Uterus (tissue), 4 donors: ENCODE measurements at places on chromosomes 4 and X. TPM values are rescaled to one million over a fixed set of nuclear protein-coding genes. Genes with fewer than 3 reads are reported as not detected.
A peak's percentile ranks its signal among the peaks of the same experiment; 100 is the strongest.

- H3K4me1 ChIP-seq = no peaks in the 10 kb centered on the region
- DNase-seq = no peak
- no peak overlapping the region for H3K4me3 ChIP-seq
- no peak overlapping the region for H3K27ac ChIP-seq
- no peaks in the 10 kb centered on the region for H3K36me3 ChIP-seq
- H3K27me3 ChIP-seq = no peaks in the 10 kb centered on the region
Observed at GRCh38 chr4:13166214-13166613, 317.9 kb downstream of the RAB28 start.

DNA sequence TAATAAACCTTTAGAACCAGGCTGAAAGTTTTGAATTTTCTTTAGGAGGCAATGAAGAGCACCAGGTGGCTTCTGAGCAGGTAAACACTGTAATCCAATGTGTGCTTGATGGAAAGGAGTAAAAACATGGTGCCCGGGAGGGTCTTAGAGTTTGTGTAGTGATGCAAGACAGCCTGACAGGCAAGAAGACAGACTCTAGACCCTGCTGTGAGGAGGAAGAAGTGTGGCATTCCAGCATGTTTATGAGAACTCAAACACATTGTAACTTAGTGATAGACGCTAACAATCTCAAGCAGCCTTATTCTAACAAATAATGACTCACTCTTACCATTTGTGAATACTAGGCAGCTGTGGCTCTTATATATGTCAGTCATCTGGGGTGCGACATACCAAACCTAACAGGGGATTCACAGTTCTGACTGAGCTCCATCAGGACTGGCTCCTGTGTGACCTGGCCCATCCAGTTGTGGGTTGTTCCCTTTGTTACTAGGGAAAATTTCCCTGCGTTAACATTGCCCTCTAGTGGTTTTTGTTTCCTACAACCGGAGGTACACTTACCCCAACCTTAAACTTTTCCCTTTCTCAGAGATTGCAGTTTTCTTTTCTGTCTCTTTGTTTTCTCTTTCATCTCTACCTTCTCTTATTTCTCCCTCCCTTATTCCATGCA lies 53.8 kb downstream of the VSIG4 start:
- H3K27ac ChIP-seq = no peak overlapping the region
- H3K4me1 ChIP-seq = no peaks in the 10 kb centered on the region
- no peak overlapping the region for H3K4me3 ChIP-seq

PRDM5 gene
- total RNA-seq = 37.6 TPM

DNA sequence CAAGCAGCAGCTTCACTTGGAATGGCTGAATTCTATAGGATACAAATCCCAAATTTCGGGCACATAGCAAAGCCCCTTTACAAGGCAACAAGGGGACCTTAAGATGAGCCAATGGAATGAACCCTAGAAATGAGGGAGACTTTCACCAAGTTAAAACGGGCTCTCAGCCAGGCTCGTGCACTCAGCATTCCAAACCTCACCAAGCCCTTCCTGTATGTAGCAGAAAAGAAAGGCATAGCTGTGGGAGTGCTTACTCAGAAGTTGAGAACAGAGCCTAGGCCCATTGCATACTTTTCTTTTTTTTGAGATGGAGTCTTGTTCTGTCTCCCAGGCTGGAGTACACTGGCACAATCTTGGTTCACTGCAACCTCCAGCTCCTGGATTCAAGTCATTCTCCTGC lies 10.8 kb upstream of the HERC5 start:
- H3K27ac ChIP-seq = no peak overlapping the region
- no peaks in the 10 kb centered on the region for H3K4me1 ChIP-seq
- DNase-seq = no peak
- H3K4me3 ChIP-seq = no peak overlapping the region

- DNase-seq = peak; percentile 18
- no peaks in the 10 kb centered on the region for H3K4me1 ChIP-seq
- H3K4me3 ChIP-seq = peak overlapping the region; percentile 84
- H3K36me3 ChIP-seq = no peaks in the 10 kb centered on the region
- H3K27me3 ChIP-seq = no peaks in the 10 kb centered on the region
Observed at GRCh38 chr4:74933562-74934015, 673 bp downstream of the PARM1 start.

DNA sequence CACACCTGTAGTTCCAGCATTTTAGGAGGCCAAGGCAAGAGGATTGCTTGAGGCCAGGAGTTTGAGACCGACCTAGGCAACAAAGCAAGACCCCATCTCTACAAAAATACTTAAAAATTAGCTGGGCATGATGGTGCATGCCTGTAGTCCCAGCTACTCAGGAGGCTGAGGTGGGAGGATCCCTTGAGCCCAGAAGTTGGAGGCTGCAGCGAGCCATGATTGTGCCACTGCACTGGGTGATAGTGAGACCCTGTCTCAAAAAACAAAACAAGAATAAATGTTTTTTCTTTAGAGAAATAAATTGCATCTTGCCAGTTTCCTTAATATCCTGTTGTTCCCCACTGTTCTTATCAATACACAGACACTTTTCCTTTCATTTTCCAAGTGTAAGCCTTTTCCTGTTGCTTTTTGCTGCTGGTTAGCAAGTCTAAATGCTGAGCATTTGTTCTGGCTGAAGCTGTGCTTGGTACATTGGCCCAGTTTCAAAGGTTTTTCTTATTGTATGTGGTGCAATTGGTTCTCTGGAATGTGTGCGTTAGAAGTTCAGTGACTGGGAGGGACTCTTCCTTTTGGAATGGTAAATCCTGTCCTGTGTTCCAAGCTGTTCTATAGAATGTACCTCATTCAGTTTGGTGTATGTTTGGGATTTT lies 98.2 kb downstream of the AFF1 start:
- H3K36me3 ChIP-seq = no peaks in the 10 kb centered on the region
- no peak for DNase-seq
- peaks cover 43% of the 10 kb centered on the region for H3K4me1 ChIP-seq
- H3K27me3 ChIP-seq = no peaks in the 10 kb centered on the region
- H3K27ac ChIP-seq = peak overlapping the region; percentile 99

HNRNPD gene
- 119 TPM for total RNA-seq

DNA sequence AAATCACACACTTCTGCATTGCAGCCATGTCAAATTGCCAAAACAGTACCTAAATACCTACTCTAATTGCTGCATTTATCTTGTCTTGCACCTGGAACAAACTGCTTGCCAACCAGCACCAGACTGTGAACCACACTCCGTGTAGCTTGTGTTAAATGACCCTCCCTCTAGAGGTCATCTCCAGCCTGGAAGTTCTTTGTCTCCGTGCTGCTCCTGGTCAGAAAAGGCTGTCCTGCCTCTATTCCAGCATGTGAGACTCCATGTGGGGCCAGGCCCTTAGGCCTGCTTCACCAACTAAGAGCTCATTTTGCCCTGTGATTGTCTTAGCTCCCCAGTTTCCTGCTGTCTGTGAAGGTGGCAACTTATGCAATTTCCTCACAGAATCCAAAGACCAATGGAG lies 28.3 kb downstream of the CNGA2 start:
- H3K27me3 ChIP-seq = no peaks in the 10 kb centered on the region
- no peak overlapping the region for H3K4me3 ChIP-seq
- H3K36me3 ChIP-seq = no peaks in the 10 kb centered on the region
- DNase-seq = no peak
- no peak overlapping the region for H3K27ac ChIP-seq

DNA sequence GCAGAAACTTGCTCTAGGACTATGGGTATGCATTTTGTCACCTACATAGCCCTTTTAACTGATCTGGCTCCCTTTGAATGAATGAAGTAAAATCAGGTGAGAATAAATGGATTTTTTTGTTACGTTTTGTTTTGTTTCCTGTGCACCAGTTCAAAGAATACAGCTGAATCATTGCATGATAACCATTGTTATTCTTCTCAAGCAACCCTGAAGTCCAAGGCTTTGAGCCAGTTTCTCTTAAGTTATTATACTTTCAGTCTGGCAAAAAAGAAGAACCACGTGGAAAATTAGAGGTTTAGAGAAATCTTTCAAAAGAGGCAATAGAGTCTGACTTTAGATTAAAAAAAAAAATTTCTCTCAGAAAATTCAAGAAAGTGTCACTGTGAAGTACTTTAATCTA lies 398.6 kb upstream of the TECRL start:
- no peaks in the 10 kb centered on the region for H3K27me3 ChIP-seq
- no peaks in the 10 kb centered on the region for H3K4me1 ChIP-seq
- H3K27ac ChIP-seq = no peak overlapping the region
- no peak for DNase-seq
- no peak overlapping the region for H3K4me3 ChIP-seq

DNA sequence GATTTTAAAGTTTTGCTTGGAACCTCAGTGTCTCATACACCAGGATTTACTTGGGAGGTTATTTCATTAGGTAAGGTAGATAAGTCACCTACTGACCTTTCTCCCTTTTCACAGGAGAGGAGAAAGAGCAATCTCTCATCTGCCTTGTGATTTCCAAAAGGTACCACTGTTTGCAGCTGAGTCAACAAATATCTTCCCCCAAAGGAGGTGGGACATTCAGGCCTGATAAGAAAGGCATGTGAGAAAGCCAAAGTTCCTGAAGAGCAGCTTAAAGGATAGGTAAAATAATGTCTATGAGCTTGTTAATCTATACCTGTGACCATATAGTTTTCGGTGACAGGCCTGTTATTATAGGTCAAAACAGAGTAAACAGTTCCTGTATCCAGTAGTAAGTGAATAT lies 45.0 kb downstream of the FAM47B start:
- H3K4me3 ChIP-seq = no peak overlapping the region
- no peak for DNase-seq

POF1B gene
- total RNA-seq = 1.6 TPM

DNA sequence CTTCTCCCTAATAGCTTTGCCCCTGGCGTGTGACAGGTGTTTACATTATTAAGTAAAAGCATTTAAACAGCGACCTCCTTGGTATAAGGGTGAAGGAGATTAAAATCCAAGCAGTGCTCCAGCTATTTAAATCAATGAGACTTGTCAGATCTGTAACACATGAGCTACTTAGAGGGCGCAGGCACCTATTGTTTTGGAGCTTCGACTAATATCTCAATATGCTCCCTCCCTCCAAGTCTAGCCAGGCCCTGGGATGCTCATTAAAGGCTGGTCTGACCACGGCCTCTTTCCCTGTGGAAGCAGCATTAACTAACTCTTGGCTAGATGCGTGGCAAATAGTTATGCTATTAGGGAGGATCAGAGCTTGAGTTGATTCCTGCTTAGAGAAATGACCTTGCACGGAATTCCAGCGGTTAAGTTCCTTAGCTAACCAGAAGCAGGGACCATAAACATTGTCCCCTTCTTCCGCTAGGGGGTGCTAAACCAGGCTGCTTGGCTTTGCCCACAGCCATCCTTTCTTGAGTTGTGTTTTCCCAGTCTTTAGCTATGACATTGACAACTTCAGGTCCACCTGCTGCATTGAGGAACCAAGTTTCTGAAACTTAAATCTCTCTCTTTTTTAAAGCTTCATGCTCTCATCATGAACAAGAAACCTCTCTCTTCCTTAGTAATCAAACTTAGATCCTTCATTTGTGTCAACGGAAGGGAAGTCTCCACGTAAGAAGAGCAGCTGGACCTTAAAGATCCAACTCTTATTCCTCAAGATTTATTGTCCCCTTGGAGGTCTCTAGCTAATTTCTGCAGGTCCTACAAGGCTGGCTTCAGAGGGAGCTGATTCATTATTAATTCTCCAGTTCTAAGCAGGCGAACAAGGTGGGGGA lies 80.7 kb upstream of the IGFBP7 start:
- no peak overlapping the region for H3K27ac ChIP-seq
- no peak overlapping the region for H3K4me3 ChIP-seq
- no peak for DNase-seq
- H3K4me1 ChIP-seq = peaks cover 5% of the 10 kb centered on the region

SPIN2A gene
- not detected for total RNA-seq

DNA sequence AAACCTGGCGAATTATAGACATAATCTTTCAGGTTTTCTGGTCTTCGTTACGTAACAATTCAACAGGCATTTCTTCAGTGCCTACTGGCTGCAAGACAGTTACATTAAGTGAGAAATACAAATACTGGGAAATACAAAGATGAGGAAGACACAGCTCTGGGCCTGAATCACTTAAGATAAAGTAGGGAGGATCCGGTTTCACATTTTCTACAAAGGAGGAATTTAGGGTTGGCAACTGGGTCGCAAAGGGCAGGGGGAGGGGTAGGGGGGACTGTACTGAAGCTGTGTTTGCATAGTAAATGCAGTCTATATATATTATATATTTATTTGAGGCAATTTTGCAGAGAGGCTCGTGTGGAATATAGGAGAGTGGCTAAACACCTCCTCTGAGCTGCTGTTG lies 107.4 kb downstream of the MAML3 start:
- no peaks in the 10 kb centered on the region for H3K36me3 ChIP-seq
- no peak overlapping the region for H3K4me3 ChIP-seq

NMU gene
- not detected for total RNA-seq

GRCh38 chr4:152633118-152633517 lies 46.7 kb downstream of the TMEM154 start:
- no peak for DNase-seq
- H3K27ac ChIP-seq = no peak overlapping the region
- H3K4me1 ChIP-seq = no peaks in the 10 kb centered on the region
- no peaks in the 10 kb centered on the region for H3K36me3 ChIP-seq

GLA gene
- 13.2 TPM for total RNA-seq

DNA sequence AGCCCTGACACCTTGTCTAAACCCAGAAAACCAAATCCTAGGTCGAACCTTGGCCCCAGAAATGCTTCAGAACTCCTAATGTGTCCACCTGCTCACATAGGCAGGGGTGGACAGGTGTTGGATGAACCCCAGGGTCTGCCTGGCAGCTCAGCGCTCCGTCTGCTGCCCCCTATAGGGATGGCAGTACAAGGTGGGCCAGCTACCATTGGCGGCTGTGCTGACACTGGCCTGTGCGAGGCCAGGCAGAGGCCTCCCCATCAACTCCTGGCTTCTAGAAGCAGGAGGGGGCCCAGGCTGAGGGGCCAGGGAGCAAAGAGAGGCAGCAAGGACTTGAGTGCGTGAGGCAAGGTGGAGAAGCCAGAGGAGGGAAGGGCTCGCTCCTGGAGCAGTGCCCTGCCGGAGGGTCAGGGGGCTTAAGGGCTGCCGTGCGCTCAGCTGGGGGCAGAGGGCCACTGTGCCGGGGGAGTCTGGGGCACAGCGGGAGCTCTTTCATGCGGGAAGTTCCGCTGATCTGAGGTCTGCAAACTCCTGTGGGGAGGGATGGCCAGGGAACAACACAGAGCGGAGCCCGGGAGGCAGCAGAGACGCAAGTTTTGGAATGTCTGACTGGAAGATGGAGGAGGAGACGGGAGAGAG lies 20.6 kb downstream of the CCNQ start:
- no peak overlapping the region for H3K4me3 ChIP-seq
- H3K4me1 ChIP-seq = no peaks in the 10 kb centered on the region
- no peak overlapping the region for H3K27ac ChIP-seq

- no peaks in the 10 kb centered on the region for H3K36me3 ChIP-seq
- H3K27ac ChIP-seq = peak overlapping the region; percentile 84
- H3K27me3 ChIP-seq = no peaks in the 10 kb centered on the region
- H3K4me1 ChIP-seq = peaks cover 12% of the 10 kb centered on the region
- peak; percentile 86 for DNase-seq
Observed at GRCh38 chr4:1198098-1198844, 25.9 kb upstream of the SPON2 start.

ZCCHC12 gene
- total RNA-seq = 40.8 TPM
